ENCODE measurements at places on chromosomes 2 and 18.
A peak's percentile ranks its signal among the peaks of the same experiment; 100 is the strongest.

GRCh38 chr2:8636721-8637636, 44.9 kb upstream of the ID2 start:
- no peak for DNase-seq

- no peak for DNase-seq
These were observed 154.3 kb downstream of the TMEM163 start for GRCh38 chr2:134564549-134564948.

DNA sequence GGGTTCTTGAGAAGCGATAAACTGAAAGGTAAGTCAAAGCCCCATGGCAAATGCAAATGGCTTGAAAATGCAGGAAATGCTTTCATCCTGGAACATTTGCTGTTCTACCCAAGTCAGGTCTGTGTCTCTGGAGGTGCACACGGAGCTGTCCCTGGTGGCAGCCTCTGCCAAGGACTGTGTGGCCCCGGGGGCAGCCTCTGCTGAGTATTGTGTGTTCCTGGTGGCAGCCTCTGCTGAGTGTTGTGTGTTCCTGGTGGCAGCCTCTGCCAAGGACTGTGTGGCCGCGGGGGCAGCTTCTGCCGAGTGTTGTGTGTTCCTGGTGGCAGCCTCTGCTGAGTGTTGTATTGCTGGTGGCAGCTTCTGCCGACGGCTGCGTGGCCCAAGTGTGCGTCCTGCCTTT, 135.6 kb upstream of the ALKAL2 start:
- DNase-seq = no peak

- DNase-seq = peak; percentile 97
These were observed 486 bp upstream of the GPR39 start for GRCh38 chr2:132415915-132416722.

DNA sequence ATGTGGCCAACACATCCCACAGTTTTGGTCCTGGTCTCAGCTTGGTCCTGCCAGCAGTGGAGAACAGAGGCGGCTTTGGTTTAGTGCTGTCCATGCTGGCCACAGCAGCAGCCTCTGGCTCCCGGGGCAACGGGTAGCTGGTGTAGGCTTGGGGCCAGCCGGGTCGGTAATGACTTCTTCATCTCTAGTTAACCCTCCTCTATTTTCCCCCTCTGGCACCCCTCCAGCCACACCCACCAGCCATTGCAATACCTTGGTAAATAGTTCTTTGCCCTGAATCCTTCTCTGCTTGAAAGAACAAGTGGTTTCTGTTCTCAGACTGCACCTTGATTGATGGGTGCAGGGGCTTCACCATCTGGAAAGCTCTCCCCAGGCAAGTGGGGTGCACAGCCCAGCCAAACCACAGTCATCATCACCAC, 31.7 kb upstream of the ZNF396 start:
- no peak for DNase-seq

DNA sequence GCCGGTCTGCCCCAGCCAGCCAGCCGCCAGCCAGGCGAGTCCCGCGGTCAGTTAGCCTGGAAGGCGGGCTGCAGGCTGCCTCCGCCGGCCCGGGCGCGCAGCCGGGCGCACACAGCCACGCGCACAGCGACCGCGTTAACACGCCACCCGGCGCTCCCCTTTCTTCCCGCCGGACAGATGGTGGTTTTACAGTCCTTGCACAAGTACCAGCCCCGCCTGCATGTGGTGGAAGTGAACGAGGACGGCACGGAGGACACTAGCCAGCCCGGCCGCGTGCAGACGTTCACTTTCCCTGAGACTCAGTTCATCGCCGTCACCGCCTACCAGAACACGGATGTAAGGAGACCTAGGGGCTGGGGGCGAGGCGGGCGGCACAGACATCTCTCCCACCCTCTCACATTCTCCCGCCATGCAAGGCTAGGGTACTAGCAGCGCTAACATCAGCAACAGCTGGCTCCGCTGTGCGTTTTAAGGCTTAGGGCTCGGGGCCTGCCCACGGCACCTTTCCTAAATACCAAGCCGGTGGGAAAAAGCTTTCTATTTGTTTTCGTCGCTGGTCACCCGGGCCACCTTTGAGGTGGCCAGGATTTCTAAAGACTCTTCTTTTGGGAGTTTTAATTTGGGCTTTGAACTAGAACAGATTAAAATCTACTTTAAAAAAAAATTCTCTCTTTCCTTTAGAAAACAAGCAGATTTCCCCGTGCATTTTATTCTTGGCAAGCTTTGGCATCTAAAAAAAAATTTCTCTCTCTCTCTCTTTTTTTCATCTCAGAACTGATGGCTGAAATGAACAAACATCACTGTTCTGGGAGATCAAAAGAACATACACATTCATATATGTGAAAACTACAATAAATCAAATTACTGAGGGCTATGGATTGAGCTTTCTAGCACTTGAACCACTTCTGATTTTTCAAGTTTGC, 2.9 kb downstream of the TBR1 start:
- no peak for DNase-seq

- DNase-seq = no peak
These were observed 52.5 kb upstream of the SPTBN1 start for GRCh38 chr2:54403512-54404238.

GRCh38 chr18:29849144-29849543, 1193.4 kb downstream of the DSC3 start:
- DNase-seq = no peak

DNA sequence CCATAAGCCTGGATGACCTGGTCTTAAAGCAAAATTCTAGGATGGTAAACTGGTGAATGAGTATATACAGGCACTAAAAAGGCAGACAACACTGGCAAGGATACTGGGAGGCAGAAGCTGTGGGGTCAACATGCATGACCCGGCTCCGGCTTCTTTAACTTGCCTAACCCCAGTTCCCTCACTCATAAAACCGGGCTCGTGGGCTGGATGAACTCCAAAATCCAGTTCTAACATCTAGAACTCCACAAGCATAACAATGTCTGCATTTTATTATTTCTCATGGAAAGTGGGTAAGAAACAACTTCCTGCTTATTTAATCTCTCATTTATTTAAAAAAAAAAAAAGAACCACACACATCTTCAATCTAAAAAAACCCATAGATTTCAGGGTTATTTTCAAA, 57.3 kb downstream of the FARSB start:
- DNase-seq = no peak

- DNase-seq = no peak
These were observed 41.9 kb upstream of the AAK1 start for GRCh38 chr2:69685321-69686048.

- no peak for DNase-seq
These were observed 132.2 kb upstream of the SP5 start for GRCh38 chr2:170582751-170583463.

GRCh38 chr18:78659748-78660147, 319.9 kb upstream of the SALL3 start:
- DNase-seq = no peak

DNA sequence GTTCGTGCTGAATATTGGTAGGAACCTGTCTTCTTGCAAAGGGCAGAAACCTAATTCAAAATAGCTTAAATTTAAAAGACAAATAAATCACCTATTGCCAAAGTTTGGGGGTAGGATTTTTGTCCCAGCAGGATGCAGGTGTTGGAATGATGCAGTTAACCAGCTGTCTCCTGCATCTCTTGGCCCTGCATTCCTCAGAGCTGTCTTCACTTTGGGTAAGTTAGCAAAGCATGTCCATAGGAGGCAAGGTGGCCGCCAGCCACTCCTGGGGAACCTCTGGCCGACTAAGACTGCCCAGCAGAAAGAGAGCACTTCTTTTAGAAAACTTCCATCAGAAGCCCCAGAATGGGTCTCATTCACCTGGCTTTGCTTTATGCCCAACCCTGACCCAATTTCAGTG, 20.5 kb upstream of the NYAP2 start:
- DNase-seq = no peak

- no peak for DNase-seq
These were observed 34.8 kb downstream of the SLC66A2 start for GRCh38 chr18:79916546-79917168.

- DNase-seq = no peak
These were observed 57.4 kb upstream of the GLI2 start for GRCh38 chr2:120678251-120678650.

DNA sequence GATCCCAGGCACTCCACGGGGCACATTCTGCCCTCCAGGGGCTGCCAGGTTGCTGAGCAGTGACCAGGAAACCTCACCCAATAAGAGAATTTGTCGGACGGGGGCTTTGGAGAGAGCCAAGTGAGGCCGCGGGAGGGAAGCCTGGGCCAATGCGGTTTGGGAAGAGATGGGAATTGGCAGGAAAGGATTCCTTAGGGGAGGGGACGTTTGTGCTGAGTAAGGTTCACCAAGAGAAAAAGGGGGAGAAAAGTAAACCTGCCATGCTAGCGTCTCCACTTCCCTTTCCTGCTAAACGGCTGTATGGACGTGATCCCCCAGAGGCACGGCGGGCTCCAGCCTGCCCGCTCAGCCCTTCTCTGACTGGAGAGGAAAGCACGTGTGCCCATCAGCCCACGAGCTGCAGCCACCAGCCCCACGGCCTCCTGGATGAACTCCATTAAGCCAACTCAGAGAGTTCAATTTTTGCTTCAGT, 194.4 kb upstream of the ID2 start:
- DNase-seq = peak; percentile 8

DNA sequence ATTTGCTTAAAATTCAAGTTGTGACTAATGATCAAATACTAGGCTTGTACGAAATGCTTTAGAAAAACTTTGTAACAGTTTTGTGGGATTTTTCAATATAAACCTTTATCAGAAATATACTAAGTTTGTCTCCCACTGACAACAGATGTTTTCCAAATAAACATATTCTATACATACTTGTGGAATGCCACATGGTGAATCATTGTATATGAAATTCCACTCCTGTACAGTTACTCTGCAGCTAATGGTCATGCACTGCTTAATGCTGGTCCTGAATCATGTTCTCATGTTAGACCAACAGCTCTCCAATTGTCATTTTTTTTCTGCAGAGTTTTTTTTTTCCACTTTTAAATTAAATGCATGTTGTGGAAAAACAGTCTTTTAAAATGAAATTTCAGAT, 90.1 kb downstream of the DPP4 start:
- no peak for DNase-seq

DNA sequence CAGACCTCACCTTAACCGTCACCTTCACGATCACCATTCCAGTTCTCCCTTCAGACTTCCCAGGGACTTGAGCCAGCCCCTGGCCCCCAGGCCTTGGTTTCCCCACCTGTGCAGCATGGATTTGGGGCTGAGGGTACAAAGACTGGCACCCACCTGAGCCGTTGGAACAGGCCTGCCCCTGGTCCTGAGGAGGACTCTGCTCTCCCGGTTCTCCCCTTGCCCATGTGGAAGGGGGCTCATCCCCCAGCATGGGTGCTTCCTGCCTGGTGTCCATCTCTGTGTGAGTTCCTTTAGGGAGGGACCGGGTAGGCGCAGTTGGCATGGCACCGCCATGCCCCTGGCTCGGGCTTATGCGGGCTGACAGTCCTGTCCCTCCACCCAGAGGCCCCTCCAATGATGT, 10.9 kb upstream of the GPR35 start:
- DNase-seq = no peak

DNA sequence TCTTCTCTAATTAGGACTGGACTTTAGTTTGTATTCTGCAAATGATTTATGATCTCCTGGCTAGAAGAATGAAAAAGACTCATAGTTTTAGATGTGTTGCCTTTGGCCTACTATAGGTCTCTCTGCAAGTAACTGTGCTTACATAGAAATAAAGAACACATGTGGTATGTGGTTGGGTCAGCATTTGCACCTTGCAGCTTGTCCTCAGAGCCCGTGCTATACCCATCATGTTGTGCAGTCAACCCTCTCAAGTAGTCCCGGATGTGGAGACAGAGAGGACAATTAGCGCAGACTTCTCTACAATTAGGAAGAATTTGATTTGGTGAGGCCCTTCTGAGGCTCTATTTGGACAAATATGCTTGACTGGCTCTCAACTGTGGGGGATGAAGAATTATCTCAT, 203.7 kb upstream of the ITGA4 start:
- DNase-seq = no peak

DNA sequence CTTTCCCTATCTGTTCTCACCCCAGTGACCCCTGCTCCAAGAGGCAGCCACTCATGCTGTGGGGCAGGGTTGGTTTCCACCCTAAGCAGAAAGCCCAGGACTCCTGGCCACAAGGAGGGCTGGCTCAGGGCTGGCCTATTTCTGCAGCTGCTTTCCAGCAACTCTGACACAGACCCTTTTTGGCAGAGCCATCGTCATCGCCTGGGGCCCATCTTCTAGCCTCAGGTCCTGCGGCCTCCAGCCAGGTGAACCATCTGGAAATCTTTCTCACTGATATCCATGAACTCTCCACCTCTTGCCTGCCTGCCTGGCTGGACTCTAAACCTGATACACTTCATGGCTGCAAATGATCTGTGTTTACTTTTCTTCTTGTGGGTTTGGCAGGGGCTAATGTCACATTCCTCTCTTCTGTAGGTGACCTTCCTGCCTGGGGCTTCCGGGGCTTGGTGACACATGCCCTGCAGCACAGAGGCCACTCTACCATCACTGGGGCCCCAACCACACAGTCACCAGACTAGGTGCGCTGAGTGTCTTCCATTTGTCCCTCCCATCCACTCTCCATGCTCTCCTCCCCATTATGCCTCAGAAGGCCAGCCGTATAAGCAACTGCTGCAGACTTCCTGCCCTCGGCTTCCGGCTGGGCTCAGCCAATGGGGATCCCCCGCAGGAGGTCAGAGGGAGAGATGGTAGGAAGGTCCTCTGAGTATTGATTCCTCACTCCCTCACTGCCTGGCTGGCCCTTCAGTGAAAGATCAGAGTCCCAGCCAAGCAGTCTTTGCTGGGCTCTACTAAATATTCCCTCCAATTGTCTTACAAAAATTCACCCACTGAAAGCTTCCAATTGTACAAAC, 9.7 kb upstream of the COPS8 start:
- DNase-seq = no peak

- no peak for DNase-seq
These were observed 9.9 kb downstream of the ALPK2 start for GRCh38 chr18:58618822-58619595.

DNA sequence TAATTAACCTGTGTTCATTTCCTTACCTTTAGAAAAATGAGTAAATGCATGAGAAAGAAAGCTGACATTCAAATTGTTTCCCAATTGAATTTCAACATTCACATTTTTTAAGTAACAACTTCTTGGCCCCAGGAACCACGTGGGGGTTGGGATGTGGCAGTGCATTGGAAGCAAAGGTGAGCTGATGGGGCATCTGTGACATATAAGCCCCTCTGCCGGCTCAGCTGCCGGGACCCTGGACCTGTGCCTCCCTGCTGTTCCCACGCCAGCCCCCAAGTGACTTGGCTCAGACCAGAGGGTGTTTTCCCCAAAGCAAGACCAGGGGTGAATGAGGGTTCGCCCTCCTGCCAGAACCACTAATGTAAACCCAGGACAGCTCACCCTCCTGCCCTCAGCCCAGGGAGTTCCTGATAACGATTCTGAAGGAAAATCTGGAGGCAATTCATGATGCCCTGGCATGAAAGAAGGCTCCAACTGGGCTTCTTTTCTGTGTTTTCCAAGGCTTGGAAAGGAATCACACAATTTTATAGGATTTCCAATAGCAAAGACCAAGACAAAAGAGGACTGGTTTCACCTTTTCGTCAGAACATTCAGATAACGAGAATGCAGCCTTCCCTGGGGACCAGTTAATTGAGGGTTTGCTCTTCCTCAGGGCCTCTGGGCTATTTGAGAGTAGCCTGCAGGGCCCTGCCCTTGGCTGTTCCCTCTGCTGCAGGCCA, 193.2 kb upstream of the TWIST2 start:
- DNase-seq = no peak
